ENCODE measurements at places on chromosomes 3 and 15. TPM values are rescaled to one million over a fixed set of nuclear protein-coding genes. Genes with fewer than 3 reads are reported as not detected.

GRCh38 chr3:38658841-38659240 is 9.4 kb upstream of the SCN5A start:
- DNase-seq, result no peak

DNA sequence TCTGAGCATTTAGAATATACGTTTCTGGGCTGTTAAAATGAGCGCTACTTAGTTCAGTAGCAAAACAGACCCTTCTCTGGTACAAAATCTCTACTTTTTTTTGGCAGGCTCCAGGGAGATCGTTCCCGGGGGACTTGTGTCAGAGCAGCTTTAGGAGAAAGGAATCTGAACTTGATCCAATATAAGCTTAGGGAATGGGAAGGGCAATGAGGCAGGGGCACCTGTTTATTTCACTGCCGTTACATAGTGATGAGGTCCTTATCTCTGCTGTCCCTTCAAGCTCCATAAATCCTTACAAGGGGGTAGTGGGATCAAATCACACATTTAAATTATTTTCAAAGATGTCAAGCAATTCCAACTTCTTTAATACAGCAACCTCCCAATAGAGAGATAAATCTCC is 128.7 kb upstream of the BNIP2 start:
- no peak for DNase-seq

- DNase-seq, result no peak
Observed at GRCh38 chr3:145849115-145849514, 311.9 kb downstream of the PLOD2 start.

DNA sequence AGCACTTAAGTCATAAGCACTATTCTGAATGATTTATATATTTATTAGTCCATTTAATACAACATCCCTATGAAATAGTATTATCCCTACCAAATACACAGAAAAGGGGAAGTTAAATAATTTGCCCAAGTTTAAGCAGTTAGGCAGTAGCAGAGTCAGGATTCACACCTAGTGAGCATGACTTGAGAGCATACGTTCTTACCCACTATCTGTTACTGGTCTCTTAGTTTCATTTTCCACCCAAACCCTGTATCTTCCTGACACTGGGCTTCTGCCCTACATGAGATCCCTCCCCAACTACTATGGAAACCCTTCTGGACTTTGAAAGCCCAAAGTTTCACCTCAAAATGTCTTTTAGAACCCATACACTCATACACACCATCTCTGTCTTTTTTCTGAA is 4.4 kb upstream of the ATOSA start:
- DNase-seq, result no peak

DNA sequence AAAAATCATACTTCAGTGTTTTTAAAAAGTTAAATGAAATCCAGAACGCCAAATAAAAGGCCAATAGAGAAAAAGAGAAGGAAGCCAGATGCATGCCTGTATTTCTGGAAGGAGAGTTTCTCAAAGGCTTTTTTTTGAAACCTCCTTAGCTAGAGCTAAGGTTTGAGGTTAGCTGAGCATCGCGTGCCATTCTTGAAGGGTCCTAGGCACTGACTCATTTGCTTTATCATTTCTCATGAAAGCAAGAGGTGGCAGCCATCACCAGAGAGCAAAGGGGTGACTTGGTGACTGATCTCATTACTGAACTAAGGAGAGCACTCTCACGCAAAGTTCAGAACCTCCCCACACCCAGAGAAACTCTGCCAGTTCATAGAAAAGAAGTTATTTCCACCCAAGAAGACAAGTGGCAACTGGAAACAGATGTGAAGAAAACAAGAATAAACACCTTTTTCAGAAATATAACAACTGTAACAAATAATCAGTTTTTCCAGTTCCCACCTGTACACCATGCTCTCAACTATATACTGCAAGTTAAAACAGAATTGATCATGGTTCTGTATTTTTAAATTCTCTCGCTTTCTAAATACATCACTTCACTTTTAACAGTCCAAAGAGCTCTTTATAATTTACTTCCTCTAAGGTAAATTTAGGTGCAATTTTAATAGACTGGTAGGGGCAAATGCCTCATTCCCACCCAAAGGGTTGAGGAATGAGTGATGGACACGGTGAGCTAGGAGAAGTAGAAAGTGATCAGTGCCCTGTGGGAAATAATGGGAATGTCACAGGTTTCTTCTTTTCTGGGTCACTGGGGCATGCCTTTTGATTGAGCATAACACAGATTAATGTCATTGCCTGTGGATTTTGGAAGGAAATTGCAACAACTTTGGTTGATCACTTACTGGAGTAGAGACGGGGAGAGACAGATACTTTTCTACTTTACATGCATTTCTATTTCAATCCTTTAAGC is 24.7 kb downstream of the GPR15 start:
- DNase-seq, result no peak

DNA sequence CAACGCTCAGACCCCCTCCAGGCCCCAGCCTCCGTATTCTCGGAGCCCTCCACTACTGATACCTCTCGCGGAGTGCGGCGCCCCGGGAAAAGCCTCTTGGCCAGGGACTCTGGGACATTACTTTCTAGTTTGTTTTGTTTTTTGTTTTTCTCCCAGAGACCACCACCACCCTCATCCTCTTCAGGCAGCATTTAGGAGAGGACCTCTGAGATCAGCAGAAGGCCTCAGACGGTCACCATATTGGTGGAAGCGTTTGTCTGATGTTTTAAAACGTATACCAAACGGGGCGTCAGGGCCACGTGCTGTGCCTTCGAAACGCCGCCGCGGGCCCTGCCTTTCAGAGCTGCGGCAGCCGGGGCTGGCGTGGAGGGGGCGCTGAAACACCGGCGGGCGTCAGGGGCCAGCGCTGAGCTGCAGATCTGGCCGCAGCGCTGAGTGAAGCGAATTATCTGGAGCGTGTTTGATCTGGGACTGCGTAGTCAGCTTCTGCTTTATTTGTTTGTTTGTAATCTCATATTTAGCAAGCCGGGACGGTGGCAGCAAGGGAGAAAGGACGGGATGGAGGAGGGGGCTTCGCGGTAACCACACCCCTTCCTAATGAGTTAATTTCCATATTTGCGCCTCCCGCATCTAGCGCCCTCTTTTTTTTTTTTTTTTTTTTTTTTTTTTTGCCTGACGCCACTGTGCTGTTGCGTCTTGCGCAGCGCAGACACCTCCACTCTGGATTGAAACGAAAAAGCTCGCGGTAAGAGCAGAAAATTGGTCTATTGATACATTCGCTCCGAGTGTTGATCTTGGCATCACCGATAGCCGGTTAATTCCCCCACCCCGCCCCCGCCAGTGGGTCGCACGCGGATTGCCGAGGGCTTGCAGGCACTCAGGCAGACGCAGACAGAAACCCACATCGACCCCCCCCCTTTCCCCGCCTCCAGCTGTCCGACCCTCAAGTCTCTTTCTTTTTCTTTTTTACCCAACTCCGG is 14.9 kb downstream of the SOX2 start:
- no peak for DNase-seq

GRCh38 chr3:160796089-160796812 is 40.2 kb downstream of the PPM1L start:
- no peak for DNase-seq

GRCh38 chr15:90866161-90866715 is 2.1 kb upstream of the FURIN start:
- DNase-seq, result no peak

DNA sequence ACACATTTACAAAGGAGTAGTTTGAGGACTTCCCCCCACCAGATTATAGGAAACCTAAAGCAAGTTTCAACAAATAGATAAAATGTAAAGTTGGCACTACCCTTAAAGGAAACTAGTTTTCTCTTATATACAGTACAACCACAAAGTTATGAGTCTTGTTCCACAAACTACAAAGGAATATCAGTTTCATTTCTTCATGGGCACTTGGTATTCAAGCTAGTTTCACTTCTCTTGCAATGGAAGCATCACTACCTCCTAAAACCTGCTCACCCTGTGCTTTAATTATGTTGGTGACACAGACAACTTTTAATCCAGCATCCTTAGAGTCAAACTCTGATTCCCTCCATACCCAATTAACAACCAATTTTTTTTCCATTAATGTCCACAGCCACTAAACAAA is 707.0 kb downstream of the ROBO2 start:
- DNase-seq, result no peak

DNA sequence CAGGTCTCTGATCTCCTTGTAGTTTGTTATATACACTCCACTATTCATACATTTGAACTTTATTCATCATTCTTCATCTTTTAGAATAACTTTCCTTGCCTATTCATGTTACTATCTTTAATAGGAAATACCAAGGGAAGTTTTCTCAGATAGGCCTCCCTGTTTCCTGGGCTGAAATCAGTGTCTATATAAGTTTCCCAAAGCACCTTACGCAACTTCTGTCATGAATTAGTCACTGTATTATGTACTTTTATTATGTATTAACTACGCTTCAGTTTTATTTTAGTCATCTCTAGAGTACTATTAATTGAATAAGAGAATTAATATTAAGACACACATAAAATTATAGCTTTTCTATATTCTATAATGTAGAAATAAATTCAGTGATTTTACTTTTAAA is 1481.5 kb downstream of the OTOL1 start:
- DNase-seq, result no peak

DNA sequence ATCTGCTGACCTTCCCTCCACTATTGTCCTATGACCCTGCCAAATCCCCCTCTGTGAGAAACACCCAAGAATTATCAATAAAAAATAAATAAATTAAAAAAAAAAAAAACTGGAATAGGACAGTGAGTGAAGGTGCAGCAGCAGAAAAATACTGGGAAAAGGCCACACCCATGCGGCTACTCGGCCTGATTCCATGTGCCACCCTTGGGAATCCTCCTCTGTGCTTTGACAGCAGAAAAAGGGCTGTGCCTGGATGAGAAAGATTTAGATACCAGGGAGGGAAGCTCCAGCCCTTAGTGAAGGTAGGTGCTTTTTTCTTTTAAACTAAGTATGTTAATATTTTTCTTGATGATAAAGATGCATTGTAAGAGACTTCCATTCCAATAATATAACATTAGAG is 107.8 kb downstream of the CTNNB1 start:
- DNase-seq, result no peak

The DCBLD2 gene
- 60.1 TPM for polyA plus RNA-seq

The LRRIQ4 gene
- 0.11 TPM for polyA plus RNA-seq

The THUMPD3 gene
- polyA plus RNA-seq, result 60.0 TPM

The WDR93 gene
- 2.4 TPM for polyA plus RNA-seq

All from renal pelvis (tissue), 12 donors.